ENCODE measurements at places on chromosomes 12 and 14.
A peak's percentile ranks its signal among the peaks of the same experiment; 100 is the strongest.

DNA sequence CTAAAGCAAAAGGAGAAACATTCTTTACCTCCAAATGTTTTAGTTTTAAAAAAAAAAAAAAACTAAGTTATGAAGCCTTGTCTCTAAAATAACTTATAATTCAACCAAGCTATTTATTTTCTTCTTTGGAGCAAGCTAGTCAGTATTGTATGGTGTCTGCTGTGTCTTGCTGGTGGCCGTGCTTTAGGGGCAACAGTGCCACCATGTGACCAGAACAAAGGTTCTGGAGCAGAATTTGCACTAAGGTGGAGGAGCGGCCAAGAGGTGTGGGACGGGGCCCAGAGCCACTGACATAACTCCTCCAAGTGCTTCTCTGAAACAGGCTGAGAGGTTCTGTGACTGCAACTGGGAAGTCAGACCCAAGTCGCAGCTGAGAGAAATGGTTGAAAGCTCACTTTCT, 4.5 kb downstream of the FICD start:
- no peak for DNase-seq

DNA sequence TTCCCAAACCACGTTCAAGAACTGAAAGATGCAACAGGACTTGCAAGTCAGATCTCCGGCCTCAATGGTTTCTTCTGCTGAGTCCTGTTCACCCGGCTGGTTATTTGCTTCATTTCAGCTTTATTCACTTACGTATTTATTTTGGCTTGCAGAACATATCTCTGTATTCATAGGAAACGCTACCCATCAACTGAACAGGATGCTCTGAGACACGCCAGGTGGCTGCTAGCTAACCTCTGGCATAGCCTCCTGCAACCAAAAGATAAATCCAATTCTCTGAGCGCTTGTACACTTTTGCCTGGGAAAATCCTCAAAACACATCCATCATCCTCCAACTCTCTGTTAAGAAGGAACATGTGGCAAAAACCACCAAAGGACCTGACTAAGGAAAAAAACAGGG, 17.3 kb downstream of the MAP3K9 start:
- no peak for DNase-seq

DNA sequence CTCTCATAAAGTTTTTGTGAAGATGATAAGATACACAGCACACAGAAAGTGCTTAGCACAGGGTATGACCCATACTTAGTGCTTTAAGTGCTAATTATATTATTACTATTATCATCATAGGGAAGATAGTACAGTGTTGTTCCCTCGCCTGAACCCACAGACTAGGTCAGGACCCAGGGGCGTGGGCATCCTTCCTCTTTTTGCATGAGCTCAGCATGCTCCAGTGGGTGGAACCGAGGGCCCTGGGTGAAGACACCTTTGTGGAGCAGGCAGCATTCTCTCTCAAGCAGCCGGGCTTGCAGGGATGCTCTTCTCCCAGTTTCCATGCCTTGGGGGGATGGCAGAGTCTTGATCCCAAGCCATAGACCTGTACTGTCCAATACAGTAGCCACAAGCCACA, 34.8 kb downstream of the CRACR2A start:
- DNase-seq = no peak

- no peak for DNase-seq
Measured at GRCh38 chr12:110647631-110648040, 33.7 kb downstream of the TCTN1 start.

GRCh38 chr12:1305791-1306500, 288.4 kb downstream of the FBXL14 start:
- DNase-seq = no peak

- peak; percentile 80 for DNase-seq
Measured at GRCh38 chr12:55707841-55708694, at the start of gene ITGA7. Gene ITGA7, minus strand, starts transcription at chr12:55707904. Its CDS starts 222 bp downstream, at chr12:55707682.

DNA sequence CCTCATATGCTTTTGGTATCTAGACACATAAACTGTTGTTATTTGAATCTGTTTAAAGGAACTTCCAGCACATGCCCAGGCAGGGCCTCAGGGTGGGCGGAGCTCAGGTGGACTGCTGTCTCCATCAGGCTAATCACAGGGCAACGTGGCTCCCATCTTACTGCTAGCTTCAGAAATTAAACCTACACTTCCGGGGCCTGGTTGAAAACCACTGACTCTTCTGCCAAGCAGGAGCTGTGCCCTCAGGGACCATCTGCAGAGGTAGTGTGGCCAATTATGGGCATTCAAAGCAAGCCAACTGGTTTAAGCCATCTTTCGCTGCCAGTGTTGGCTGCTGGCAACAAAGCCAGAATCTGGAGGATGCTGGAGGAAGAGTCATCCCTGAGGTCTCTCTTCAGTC, 97.5 kb downstream of the TMX1 start:
- DNase-seq = no peak
